CD4-positive, alpha-beta T cell treated with Interleukin-6 at 100 ng/mL for 8 hours (primary cell): ENCODE measurements at places on chromosomes 1 and 21.

- no peak for DNase-seq
Observed at GRCh38 chr1:6420454-6421042, 829 bp upstream of the HES2 start.

DNA sequence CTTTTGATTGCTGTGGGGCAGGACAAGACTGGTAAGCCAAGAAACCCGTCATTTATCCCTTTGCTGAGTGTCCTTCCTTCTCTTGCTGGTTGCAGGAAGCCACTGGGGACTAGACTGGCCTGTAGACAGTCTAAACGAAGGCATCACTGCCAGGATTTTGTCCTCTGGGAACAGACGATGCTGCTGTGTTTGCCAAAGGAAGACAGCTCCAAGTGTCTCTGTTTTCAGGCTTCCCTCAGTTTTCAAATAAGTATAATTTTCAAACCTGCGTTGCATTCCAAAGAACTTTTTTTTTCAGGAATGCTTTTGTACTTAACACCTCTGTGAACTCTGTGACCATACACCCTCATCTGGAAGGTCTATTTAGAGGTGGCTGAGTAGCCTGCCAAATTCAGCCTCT lies 269.4 kb downstream of the HLX start:
- DNase-seq, result no peak

GRCh38 chr1:99497690-99498089 lies 148.2 kb upstream of the PALMD start:
- no peak for DNase-seq

DNA sequence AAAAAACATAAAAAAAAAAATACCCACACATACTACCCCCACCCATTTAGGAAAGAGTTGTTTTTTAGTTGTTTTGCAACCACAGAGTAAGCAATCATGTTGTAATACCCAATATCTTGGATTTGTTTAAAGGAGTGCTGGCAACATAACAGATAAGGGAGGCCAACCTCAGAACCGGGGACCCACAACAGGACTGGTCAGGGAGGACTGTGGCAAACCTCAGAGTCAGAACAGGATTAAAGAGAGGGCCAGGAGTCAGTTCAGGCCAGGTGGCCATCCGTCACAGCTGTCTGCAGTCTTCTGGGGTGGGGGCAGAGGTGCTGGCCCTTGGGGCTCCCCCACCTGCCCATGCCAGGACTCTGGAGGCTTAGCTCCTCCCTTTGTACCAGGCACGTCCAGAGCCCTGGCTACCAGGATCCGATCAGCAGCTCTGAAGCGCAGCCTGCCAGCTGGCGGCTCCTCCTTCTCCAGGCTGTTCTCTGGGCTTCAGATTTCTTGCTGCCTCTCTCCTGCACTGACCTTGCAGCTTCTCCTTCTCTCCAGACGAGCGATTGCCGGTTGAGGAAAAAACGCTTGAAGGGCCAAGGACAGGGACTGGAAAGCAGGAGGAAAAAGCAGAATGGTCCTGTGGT lies 7.9 kb downstream of the H6PD start:
- no peak for DNase-seq

- no peak for DNase-seq
Observed at GRCh38 chr1:27348861-27349783, 7.3 kb downstream of the SYTL1 start.

DNA sequence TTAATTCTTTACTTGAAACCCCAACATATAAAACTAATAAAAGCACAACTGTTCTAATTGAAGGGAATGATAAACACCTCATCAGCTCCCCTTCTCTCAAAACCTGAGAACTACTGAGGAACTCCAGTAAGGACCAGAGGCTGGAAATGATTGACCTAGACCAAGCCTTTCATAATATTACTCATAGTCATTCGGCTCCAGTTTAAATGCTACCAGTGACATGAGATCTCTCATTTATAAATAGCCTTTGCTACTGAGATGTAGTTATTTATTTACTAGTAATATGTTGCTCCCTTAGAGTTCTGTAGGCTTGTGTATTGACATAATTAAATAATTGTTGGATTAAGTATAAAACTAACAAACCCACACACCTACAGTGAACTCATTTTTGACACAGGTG lies 209.8 kb upstream of the PRMT6 start:
- no peak for DNase-seq
